Smooth muscle cell of bladder (primary cell): ENCODE measurements at places on chromosomes 2 and 18. TPM values are rescaled to one million over a fixed set of nuclear protein-coding genes. Genes with fewer than 3 reads are reported as not detected.

The ZSWIM2 gene
- under 0.01 and 0.09 TPM in 2 replicates for total RNA-seq

The PLA2R1 gene
- 7.5 and 10.0 TPM in 2 replicates for total RNA-seq

The GALNT14 gene
- not detected in 2 replicates for total RNA-seq

The CD8B gene
- not detected in 2 replicates for total RNA-seq

The ANO7 gene
- 0.43 and 0.83 TPM in 2 replicates for total RNA-seq

The DARS1 gene
- total RNA-seq, result 75.5 and 118 TPM in 2 replicates

The NUP35 gene
- total RNA-seq, result 5.7 TPM in 2 replicates

The ETAA1 gene
- total RNA-seq, result 14.1 and 16.3 TPM in 2 replicates

The ZAP70 gene
- not detected in 2 replicates for total RNA-seq

The GATA6 gene
- total RNA-seq, result 18.5 and 28.6 TPM in 2 replicates

The NEU2 gene
- not detected in 2 replicates for total RNA-seq

The DNAJC27 gene
- 3.9 and 4.8 TPM in 2 replicates for total RNA-seq

The RAB6C gene
- total RNA-seq, result not detected in 2 replicates

The UBXN2A gene
- total RNA-seq, result 13.4 and 15.9 TPM in 2 replicates

The EIPR1 gene
- total RNA-seq, result 23.4 and 28.4 TPM in 2 replicates

The LAMA1 gene
- total RNA-seq, result 11.7 and 55.3 TPM in 2 replicates

The ANKRD29 gene
- total RNA-seq, result 6.5 and 7.3 TPM in 2 replicates

The ACTR2 gene
- total RNA-seq, result 59.6 and 83.9 TPM in 2 replicates

The IL37 gene
- not detected in 2 replicates for total RNA-seq

The REG3A gene
- not detected in 2 replicates for total RNA-seq

The EN1 gene
- 0.18 TPM in 1 of 2 replicates, not detected in the other for total RNA-seq

The NPHP1 gene
- 4.7 and 6.9 TPM in 2 replicates for total RNA-seq

The ANTXR1 gene
- 262 and 309 TPM in 2 replicates for total RNA-seq

The LYG1 gene
- 0.18 and 0.43 TPM in 2 replicates for total RNA-seq

The FOXI3 gene
- not detected in 2 replicates for total RNA-seq

The ZNF804A gene
- 2.0 and 2.6 TPM in 2 replicates for total RNA-seq

The ACMSD gene
- under 0.01 TPM in 1 of 2 replicates, not detected in the other for total RNA-seq

The CRYBA2 gene
- not detected in 2 replicates for total RNA-seq

The LCT gene
- not detected in 2 replicates for total RNA-seq

The CD28 gene
- total RNA-seq, result under 0.01 TPM in 1 of 2 replicates, not detected in the other

The ERBB4 gene
- under 0.01 TPM in 1 of 2 replicates, not detected in the other for total RNA-seq

The PRKAG3 gene
- not detected in 2 replicates for total RNA-seq

The PRKRA gene
- 39.4 and 43.5 TPM in 2 replicates for total RNA-seq

The C1GALT1C1L gene
- 0.57 and 0.74 TPM in 2 replicates for total RNA-seq

The TLX2 gene
- total RNA-seq, result not detected in 2 replicates

The SLC9A2 gene
- total RNA-seq, result not detected in 2 replicates

The MCM6 gene
- 7.1 and 8.2 TPM in 2 replicates for total RNA-seq

The SMAD4 gene
- 56.5 and 75.0 TPM in 2 replicates for total RNA-seq

The CYRIA gene
- 2.8 and 3.7 TPM in 2 replicates for total RNA-seq

The TRIM43 gene
- not detected in 2 replicates for total RNA-seq

The FSIP2 gene
- under 0.01 TPM in 2 replicates for total RNA-seq

The CRYGD gene
- not detected in 2 replicates for total RNA-seq

The TRAPPC12 gene
- total RNA-seq, result 52.3 and 68.3 TPM in 2 replicates

The MEP1B gene
- total RNA-seq, result not detected in 2 replicates

The MAP2 gene
- total RNA-seq, result 0.37 and 0.71 TPM in 2 replicates

The CHRNG gene
- not detected in 2 replicates for total RNA-seq

The GPR39 gene
- total RNA-seq, result 0.28 TPM in 2 replicates
